ENCODE measurements at places on chromosomes 13 and 19. TPM values are rescaled to one million over a fixed set of nuclear protein-coding genes. Genes with fewer than 3 reads are reported as not detected.

The SKA3 gene
- total RNA-seq, result 6.1 TPM

The EHD2 gene
- 106 TPM for total RNA-seq

The GPC6 gene
- total RNA-seq, result 33.7 TPM

The EFNA2 gene
- total RNA-seq, result 0.17 TPM

The CEACAM7 gene
- not detected for total RNA-seq

The SHISA2 gene
- under 0.01 TPM for total RNA-seq

The KLK14 gene
- not detected for total RNA-seq

The SIGLECL1 gene
- not detected for total RNA-seq

The NEK5 gene
- total RNA-seq, result under 0.01 TPM

The NLRP12 gene
- not detected for total RNA-seq

The CCDC122 gene
- 6.8 TPM for total RNA-seq

The IGLON5 gene
- not detected for total RNA-seq

The GFY gene
- total RNA-seq, result not detected

The IGFL1 gene
- not detected for total RNA-seq

The CD79A gene
- under 0.01 TPM for total RNA-seq

The TIMM50 gene
- 37.2 TPM for total RNA-seq

The CATSPERD gene
- total RNA-seq, result not detected

The SMIM44 gene
- total RNA-seq, result not detected

The PRODH2 gene
- not detected for total RNA-seq

The SYNGR4 gene
- total RNA-seq, result not detected

The OR7A17 gene
- not detected for total RNA-seq

The KLF1 gene
- total RNA-seq, result under 0.01 TPM

The ZNF85 gene
- total RNA-seq, result 5.9 TPM

The ZNF610 gene
- total RNA-seq, result 3.3 TPM

The LRRC63 gene
- total RNA-seq, result under 0.01 TPM

The DDA1 gene
- 8.0 TPM for total RNA-seq

The KLF5 gene
- 0.83 TPM for total RNA-seq

The RXFP2 gene
- total RNA-seq, result not detected

The SERTAD3 gene
- total RNA-seq, result 23.6 TPM

The PSG4 gene
- total RNA-seq, result 0.17 TPM

The FXYD1 gene
- 4.5 TPM for total RNA-seq

The CCDC70 gene
- not detected for total RNA-seq
